Activated CD4-positive, alpha-beta T cell treated with anti-CD3 and anti-CD28 coated beads for 36 hours (primary cell): ENCODE measurements at places on chromosomes 1 and 21.

DNA sequence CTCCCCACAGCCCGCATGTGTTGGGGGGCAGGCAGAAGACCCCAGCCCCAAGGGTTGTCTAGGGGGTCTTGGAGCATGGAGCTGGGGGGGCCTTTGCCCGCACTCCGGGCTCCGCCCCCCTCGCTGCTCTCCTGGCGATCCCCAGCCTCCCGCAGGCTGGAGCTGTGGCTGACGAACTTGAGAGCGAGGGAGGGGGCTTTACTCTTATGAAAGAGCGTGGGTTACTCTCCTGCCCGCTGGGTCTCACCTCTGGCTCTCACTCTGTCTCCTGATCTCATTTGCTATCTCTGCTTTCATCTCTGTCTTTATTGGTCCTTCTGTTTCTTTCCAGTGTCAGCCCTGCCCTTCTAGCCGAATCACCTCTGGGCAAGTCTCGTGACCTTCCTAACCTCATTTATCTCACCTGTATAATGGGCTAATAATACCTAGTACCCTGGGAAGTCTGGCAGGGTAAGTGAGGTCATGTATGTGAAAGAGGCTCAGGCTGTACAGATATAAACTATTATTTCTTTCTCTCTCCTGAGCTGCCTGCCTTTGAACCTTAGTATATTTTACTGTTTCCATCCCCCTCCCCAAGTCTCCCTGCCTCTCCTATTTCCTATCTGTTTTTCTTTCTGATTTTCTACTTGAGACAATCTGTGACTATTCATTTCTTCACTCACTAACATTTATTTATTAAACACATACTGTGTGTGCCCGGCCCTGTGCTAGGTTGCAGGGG is 731 bp downstream of the EFNA4 start:
- peaks cover 31% of the 10 kb centered on the region for H3K4me1 ChIP-seq
- peak overlapping the region; percentile 83 for H3K4me3 ChIP-seq
- peaks cover 12% of the 10 kb centered on the region for H3K36me3 ChIP-seq
- peak overlapping the region; percentile 72 for H3K27ac ChIP-seq
- peak; percentile 67 for DNase-seq
- no peaks in the 10 kb centered on the region for H3K27me3 ChIP-seq

GRCh38 chr1:234545517-234546386 is 64.2 kb downstream of the IRF2BP2 start:
- no peaks in the 10 kb centered on the region for H3K27me3 ChIP-seq
- H3K4me3 ChIP-seq, result no peak overlapping the region
- no peaks in the 10 kb centered on the region for H3K36me3 ChIP-seq
- no peak for DNase-seq

- peak; percentile 49 for DNase-seq
- peaks cover 10% of the 10 kb centered on the region for H3K27me3 ChIP-seq
- peaks cover 92% of the 10 kb centered on the region for H3K4me1 ChIP-seq
- H3K4me3 ChIP-seq, result peak overlapping the region; percentile 15
- H3K36me3 ChIP-seq, result peaks cover 9% of the 10 kb centered on the region
Observed at GRCh38 chr1:117659550-117660270, 53.9 kb downstream of the TENT5C start.

DNA sequence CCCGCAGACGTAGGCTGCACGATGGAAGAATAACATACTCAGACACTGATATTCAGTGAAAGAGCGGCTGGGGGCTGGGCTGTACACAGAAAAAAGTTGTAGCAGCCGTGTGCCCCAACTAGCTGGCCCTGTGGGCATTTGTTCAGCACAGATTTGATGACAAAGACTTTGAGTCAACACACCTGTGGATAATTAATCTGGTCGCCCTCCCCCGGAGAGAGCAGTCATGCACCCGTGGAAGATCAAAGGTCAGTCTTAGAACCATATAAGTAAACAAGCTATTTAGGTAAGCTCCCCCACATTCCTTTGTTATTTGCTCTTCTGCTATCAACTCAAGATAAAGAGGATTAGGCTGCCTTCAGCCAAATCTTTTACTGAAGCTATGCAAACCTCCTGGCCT is 148.4 kb upstream of the HMCN1 start:
- H3K4me1 ChIP-seq, result no peaks in the 10 kb centered on the region
- no peaks in the 10 kb centered on the region for H3K27me3 ChIP-seq
- no peak for DNase-seq
- no peak overlapping the region for H3K27ac ChIP-seq
